T-helper 17 cell (primary cell): ENCODE measurements at places on chromosomes 5 and 9. TPM values are rescaled to one million over a fixed set of nuclear protein-coding genes. Genes with fewer than 3 reads are reported as not detected.
A peak's percentile ranks its signal among the peaks of the same experiment; 100 is the strongest.

OLFML2A gene
- not detected for total RNA-seq

PCDHB9 gene
- 1.0 TPM for total RNA-seq

CCNJL gene
- 1.5 TPM for total RNA-seq

- no peak overlapping the region for H3K4me3 ChIP-seq
- H3K4me1 ChIP-seq, result no peaks in the 10 kb centered on the region
- no peak for DNase-seq
- no peaks in the 10 kb centered on the region for H3K27me3 ChIP-seq
- no peaks in the 10 kb centered on the region for H3K36me3 ChIP-seq
- H3K27ac ChIP-seq, result no peak overlapping the region
Observed at GRCh38 chr9:106326493-106326892, 536.5 kb upstream of the ZNF462 start.

DNA sequence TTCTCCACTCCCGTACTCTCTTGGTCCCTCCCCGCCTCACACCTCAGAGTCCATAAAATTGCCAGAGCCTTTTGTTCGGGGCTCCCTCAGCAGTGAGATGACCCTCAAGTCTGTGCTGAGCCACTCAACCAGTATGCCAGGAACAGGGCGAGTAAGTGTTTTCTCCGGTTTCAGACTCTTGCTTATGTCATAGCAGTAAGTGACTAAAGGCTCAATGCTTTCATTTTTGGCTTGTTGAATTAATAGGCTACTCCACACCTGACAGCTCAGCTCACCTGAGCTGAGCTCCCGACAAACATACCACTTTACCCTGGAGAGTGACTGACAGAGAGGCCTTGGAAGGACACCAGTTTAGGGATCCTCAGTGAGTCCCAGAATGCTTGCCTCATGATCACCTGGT, 30.5 kb downstream of the PCSK1 start:
- no peak overlapping the region for H3K4me3 ChIP-seq
- no peaks in the 10 kb centered on the region for H3K4me1 ChIP-seq
- H3K36me3 ChIP-seq, result no peaks in the 10 kb centered on the region
- DNase-seq, result no peak
- peaks cover 24% of the 10 kb centered on the region for H3K27me3 ChIP-seq
- H3K27ac ChIP-seq, result no peak overlapping the region

DNA sequence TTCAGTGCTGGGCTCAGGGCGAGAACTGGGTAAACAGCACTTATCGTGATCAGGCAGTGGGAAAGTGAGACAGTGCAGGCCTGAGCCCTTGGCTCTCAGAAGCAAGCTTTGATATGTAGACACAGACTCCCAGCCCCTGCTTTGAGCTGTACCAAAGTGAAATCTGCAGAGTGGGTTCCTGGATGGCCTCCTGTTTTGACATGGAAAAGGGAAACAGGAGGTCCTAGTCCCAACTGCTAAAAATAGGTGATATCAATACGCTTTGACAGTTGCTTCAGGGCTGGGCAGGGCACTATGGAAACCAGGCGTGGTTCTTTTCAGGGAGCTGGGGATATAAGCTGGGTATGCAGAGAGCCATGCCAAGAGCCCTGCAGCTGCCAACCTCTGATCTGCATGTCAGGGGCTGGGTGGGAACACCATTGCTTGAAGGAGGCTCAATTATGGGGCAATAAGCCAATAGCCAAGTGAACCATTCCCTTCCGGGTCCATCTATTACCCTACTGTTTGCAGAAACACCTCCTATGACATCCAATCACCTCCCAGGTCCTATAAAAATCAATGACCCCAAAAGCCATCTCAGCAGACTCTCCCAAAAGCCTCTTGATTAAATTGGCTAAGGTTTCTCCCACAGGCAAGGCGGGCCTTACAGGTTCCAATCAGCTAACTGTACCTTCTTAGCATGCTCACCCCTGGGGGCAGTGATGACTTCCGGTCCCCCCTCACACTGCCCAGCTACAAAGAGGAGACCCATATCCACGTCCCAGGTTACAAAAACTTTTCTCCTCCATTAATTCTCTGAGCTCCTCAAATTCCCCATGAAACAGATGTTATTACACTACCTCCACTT, 45.8 kb downstream of the EPB41L4B start:
- H3K27me3 ChIP-seq, result peaks cover 47% of the 10 kb centered on the region
- H3K4me1 ChIP-seq, result peaks cover 2% of the 10 kb centered on the region

- no peak for DNase-seq
- peaks cover 6% of the 10 kb centered on the region for H3K36me3 ChIP-seq
- H3K4me1 ChIP-seq, result peaks cover 19% of the 10 kb centered on the region
- peaks cover 62% of the 10 kb centered on the region for H3K27me3 ChIP-seq
- H3K4me3 ChIP-seq, result peak overlapping the region; percentile 87
- no peak overlapping the region for H3K27ac ChIP-seq
Observed at GRCh38 chr9:130659699-130660248, 4.6 kb upstream of the PRDM12 start.

DNA sequence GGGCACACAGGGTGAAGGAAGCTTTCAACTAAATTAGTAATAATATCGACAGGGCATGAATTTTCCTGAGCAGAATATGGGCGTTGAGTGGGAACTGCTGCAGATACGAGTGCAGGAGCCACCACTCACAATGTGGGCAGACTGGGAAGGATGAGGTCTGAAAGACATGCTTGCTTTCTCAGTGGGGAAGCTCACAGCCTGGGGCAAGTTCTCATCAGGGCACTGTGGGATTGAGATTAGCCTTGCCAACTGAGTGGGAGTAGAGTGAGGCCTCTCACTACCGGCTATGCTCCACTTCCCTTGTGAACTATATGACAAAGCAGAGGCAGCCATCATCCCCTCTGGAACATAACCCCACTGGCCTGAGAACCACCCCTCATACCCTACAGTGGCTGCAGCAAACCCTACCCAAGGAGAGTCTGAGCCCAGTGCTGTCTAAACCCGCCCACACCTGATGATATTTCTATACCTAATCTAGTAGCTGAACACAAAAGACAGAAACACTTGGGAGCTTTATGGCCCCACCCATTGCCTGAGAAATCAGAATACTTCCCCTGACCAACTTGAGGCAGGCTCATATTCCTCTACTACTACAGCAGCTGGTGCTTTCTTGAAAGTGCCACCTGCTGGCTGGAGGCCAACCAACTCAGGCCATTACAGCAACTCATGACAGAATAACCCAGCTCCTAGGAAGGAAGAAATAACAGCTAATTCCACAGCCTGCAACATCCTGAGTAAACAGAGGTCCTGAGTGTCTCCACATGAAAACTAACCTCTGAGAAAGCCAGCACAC, 173.7 kb upstream of the SPEF2 start:
- DNase-seq, result no peak
- no peak overlapping the region for H3K27ac ChIP-seq
- no peaks in the 10 kb centered on the region for H3K4me1 ChIP-seq

GRCh38 chr9:106143781-106144180, 449.4 kb downstream of the TMEM38B start:
- no peaks in the 10 kb centered on the region for H3K4me1 ChIP-seq
- DNase-seq, result no peak
- no peaks in the 10 kb centered on the region for H3K27me3 ChIP-seq

DNA sequence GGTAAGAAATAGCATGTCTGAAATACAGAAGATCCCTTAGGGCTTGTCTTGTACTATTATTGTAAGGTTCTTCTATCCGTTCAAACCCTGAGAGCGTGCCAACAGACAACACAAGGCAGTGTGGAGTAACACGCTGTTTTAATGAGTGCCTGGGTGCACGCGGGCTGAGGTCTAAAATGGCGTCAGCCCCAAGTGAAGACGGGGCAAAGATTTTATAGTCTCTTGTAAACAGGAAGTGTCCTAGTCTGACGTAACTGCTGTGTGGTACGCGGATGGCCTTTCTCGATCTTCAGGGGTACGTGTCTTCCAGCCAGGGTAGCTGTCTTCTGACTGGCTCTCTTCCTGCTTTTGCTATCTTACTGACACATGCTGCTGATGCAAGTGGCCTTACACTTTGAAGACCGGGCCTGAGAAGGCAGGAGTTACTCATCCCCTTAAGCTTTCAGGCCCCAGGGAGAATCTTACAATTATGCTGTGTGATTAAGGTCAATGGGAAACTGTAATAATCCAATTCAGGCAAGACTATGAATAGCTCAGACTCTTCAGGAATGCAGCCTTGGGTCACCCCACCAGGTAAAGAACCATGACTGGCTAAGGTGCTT, 1812.0 kb upstream of the CDH9 start:
- no peak for DNase-seq
- no peaks in the 10 kb centered on the region for H3K4me1 ChIP-seq
- H3K27ac ChIP-seq, result no peak overlapping the region
- no peaks in the 10 kb centered on the region for H3K27me3 ChIP-seq
- no peaks in the 10 kb centered on the region for H3K36me3 ChIP-seq
- H3K4me3 ChIP-seq, result no peak overlapping the region

DNA sequence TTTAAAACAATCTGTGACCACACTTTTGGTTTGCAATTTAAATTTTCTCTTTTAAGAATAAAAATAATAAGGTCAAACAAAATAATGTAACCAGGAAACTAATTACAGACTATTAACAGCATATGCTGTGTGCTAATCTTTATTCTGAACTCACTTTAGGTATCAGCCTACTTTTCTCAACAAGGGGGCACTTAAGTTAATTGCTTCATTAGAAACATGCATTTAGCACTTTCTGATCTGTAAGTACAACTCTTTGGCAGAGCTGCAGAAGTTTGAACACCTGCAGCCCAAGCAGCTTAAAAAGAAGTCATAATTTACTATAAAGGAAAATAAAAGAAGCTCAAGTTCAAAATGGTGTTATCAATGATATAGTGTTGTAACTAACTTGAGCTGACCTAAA, 21.7 kb downstream of the XRCC4 start:
- H3K4me3 ChIP-seq, result no peak overlapping the region
- H3K27me3 ChIP-seq, result no peaks in the 10 kb centered on the region
- peaks cover 4% of the 10 kb centered on the region for H3K36me3 ChIP-seq
- H3K4me1 ChIP-seq, result no peaks in the 10 kb centered on the region

DNA sequence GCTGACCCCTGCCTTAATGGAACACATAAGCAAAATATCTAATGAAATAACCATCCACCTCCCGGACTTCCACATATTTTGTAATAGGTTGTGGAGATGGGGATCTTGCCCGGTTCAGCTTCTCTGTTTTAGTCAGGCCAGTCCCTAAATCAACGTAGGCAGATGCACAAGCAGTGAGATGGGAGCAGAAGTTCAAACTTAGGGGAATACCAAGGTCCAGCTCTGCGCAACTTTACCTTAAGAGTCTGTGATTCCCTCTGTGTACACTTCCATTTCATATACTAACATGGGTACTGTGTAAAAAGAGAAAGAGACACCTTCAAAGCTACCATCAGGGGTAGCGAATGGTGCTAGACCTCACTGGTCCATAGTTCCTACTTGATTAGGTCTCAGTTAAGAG, 110.9 kb downstream of the NTRK2 start:
- DNase-seq, result no peak
- H3K4me1 ChIP-seq, result peaks cover 4% of the 10 kb centered on the region
- H3K27ac ChIP-seq, result no peak overlapping the region
- H3K36me3 ChIP-seq, result no peaks in the 10 kb centered on the region
- H3K4me3 ChIP-seq, result no peak overlapping the region

DNA sequence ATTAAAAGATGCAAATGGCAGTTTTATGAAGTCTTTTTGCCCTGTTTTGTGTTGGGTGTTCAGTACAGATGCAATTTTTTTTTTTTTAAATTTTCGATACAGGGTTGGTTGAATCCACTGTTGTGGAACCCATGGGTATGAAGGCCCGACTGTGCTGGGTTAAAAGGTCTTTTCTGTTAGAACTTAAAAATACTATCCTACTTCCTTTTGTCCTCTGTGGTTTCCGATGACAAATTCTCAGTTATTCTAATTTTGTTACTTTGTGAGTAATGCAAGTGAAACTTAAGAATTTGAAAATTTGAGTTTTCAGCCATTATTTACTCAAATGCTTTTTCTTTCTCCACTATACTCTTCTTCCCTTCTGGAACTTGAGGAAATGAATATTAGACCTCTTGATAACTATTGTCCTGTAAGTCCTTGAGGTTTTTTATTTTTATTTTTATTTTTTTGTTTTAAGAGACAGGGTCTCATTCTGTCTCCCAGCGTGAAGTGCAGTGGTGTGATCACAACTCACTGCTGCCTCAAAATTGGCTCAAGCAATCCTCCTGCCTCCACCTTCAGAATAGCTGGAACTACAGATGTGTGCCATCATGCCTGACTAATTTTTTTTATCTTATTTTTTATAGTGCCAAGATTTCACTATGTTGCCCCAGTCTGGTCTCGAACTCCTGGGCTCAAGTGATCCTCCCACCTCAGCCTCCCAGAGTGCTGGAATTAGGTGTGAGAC, 67.5 kb downstream of the ZCCHC7 start:
- peaks cover 5% of the 10 kb centered on the region for H3K36me3 ChIP-seq
- H3K4me1 ChIP-seq, result peaks cover 13% of the 10 kb centered on the region
- no peak for DNase-seq
- peak overlapping the region; percentile 57 for H3K4me3 ChIP-seq
- H3K27ac ChIP-seq, result peak overlapping the region; percentile 82

GRCh38 chr9:16241231-16241630, 629.2 kb downstream of the BNC2 start:
- no peaks in the 10 kb centered on the region for H3K27me3 ChIP-seq
- H3K36me3 ChIP-seq, result no peaks in the 10 kb centered on the region
- no peak overlapping the region for H3K4me3 ChIP-seq
- H3K27ac ChIP-seq, result no peak overlapping the region

DNA sequence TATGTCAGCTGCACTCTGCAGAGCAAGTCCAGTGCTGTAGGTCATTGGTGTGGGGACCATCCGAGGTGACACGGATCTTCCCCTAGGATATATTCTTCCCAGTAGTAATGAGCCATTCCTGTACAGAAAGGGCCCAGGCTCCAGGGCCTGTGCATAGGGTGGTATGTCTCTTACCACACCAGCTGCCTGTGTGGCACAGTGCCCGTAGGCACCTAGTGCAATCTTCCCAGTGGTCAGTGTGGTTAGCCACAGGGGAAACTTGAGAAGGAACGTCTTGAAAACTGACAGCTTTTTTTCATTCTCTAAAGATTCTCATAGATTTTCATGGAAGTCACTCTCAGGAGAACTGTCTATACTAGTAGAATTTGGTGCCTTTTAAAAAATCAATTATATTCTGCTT, 39.8 kb downstream of the CYSTM1 start:
- no peak for DNase-seq
- peaks cover 7% of the 10 kb centered on the region for H3K4me1 ChIP-seq
- no peaks in the 10 kb centered on the region for H3K27me3 ChIP-seq
- no peak overlapping the region for H3K27ac ChIP-seq
- H3K36me3 ChIP-seq, result no peaks in the 10 kb centered on the region
- no peak overlapping the region for H3K4me3 ChIP-seq

DNA sequence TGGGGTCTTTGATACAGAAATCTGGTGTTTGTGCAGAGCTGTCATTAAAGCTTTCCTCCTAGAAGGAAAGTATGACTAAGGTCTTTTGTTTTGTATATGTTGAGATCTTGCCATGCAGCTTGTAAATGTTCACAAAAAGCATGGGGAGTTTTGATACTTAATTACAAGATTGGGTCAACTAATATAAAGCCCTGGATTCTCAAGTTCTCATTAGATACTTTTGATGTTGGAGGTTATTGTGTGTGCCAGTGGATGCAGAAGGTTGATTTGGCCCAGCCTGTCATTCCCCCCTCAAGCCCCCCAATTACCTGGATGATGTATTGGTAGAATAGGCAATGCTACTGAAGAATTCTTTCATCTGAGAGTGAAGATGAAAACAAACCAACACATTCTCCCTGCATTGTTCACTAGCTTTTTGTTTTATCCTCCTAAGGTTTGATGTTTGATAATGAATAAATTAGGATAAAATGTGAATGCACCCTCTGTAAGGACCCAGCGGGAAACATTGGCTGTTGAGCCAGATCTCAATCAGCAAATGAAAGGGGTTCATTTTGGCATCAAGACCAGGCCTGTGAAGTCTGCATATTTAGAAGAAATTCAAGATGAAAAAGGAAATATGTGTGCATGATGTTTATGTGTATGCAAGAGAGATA, 61.9 kb upstream of the ADAMTS19 start:
- no peak overlapping the region for H3K27ac ChIP-seq
- DNase-seq, result no peak
- no peaks in the 10 kb centered on the region for H3K27me3 ChIP-seq
- no peaks in the 10 kb centered on the region for H3K4me1 ChIP-seq
- no peaks in the 10 kb centered on the region for H3K36me3 ChIP-seq
